Stimulated activated CD4-positive, alpha-beta T cell treated with anti-CD3 and anti-CD28 coated beads, Interleukin-12 subunit alpha, Interleukin-12 subunit beta, amount 100 ng/mL, for 48 hours (primary cell): ENCODE measurements at places on chromosomes 13 and 19.

GRCh38 chr13:26526702-26527216 is 30.7 kb upstream of the WASF3 start:
- DNase-seq: no peak

DNA sequence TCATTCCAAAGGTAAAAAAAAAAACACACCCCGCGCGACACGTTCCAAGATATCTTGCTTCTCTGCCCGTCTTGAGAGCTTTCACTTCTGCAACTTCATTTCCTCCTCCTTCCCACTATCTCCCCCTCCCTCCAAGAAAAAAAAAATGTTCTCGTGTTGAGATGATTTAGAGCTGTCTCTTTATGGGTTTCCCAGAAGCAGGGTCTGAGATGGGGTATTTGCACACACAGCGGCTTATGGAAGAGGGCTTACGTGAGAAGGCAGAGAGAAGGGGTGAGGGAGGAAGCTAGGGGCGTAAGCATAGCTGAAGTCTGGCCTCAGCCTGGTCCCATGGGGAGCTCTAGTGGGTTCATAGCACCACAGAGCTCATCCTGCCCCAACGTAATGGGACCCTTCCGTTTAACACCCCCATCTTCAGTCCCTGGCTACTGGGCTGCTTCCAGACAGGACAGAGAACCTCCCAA is 31.3 kb upstream of the USE1 start:
- no peak for DNase-seq

- DNase-seq: no peak
These were observed 95.9 kb downstream of the UGGT2 start for GRCh38 chr13:95957331-95957730.

DNA sequence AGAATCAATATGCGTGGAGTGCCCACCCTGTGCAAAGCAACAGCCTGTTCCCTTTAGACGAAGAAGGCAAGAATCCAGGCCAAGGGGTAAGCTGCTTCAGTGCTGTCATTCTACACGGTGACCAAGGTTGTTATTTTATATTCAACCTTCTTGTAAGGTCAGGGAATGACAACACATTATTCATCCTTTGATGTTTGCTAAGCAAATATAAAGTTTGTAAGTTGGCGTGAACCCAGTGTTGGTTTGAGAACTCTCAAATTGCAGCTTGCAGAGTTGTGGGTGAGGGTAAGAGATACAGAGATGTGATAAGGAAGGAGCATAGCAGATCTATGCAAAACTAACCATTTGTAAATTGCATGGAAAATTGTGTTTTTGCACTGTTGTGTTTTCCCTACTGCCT is 436.7 kb downstream of the FGF9 start:
- DNase-seq: no peak

DNA sequence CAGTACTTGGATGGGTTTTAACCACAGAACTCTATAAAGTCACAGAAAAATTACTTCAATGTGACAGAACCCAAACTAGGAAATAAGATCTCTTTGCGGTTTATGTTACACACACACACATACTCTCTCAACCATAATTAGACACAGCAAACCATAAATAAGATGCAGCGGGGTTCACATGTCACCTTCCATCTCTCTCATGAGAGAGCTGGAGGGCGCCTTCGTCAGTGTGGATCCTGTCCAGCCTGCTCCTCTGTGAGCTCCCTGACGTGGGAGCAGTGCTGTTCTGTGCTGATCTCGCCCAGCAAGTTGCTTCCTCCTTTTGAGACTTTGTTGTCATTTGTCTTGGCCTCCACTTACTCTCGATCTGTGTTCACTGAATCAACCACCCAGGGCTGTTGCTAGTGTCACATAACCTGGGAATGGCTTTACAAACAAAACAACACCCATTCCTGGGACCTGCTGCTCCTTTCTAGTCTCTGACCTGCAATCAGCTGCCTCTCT is 204.9 kb upstream of the KL start:
- no peak for DNase-seq

- DNase-seq: no peak
These were observed 221.5 kb downstream of the RGCC start for GRCh38 chr13:41678848-41679247.

- no peak for DNase-seq
These were observed 77.6 kb downstream of the KDM4B start for GRCh38 chr19:5046339-5047039.

- DNase-seq: no peak
These were observed 9.3 kb upstream of the SYT5 start for GRCh38 chr19:55189403-55189835.

- no peak for DNase-seq
These were observed 206.4 kb upstream of the SPRY2 start for GRCh38 chr13:80547341-80547740.

GRCh38 chr19:33134571-33135041 is 2.7 kb downstream of the WDR88 start:
- DNase-seq: peak; percentile 48
